DMS 273 treated with DMSO at 0.1 percent for 48 hours (cell line): ENCODE measurements at places on chromosomes 5 and 9.

- DNase-seq: no peak
Measured at GRCh38 chr5:171418982-171419687, at the start of gene FGF18. Gene FGF18, plus strand, starts transcription at chr5:171419647. Its CDS starts 553 bp downstream, at chr5:171420200.

- no peak for DNase-seq
Measured at GRCh38 chr5:127621601-127622325, 27.1 kb upstream of the CTXN3 start.

GRCh38 chr9:137423514-137424291 lies 510 bp downstream of the NOXA1 start:
- DNase-seq: no peak

- no peak for DNase-seq
Measured at GRCh38 chr5:4942831-4943178, 197.3 kb upstream of the ADAMTS16 start.

GRCh38 chr9:126417043-126417442 lies 90.4 kb downstream of the MVB12B start:
- DNase-seq: no peak

DNA sequence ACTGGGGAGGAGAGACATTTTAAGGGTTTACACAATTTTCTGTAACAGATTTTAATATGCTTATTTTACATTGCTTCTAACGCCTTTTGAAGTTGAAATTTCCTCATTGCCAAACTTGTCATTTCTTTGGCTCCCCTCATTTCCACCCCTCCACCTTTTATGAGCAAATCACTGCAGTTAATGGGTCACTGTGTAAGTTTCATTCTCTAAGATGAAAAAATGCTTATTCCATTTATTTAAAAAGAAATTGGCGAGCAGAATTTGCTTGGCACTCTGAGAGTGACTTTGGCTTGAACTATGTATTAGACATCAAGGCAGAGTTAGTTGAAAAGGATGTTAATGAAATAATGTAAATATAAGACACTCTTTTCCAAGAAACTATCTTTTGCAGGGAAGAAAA lies 66.6 kb downstream of the ITGA1 start:
- DNase-seq: no peak

GRCh38 chr5:8114597-8115266 lies 245.8 kb downstream of the MTRR start:
- no peak for DNase-seq

DNA sequence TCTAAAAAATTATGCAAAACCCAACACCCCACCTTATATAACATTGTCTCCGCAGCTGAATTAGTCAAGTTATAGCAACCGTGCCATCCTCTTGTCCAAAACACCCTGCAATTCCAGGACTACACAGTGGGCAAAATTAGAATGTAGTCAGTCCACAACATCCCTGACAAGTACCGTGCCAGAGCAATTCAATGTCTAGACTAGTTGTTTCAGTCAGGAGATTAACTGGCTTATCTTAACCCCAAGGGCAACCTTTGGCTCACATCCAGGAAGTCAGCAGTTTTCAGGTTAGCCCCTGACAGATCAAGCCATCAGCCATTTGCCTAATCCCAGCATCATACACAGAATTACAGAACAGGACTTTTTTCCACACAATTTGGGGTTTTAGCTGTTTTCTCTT lies 240.8 kb upstream of the TMEM161B start:
- DNase-seq: no peak

DNA sequence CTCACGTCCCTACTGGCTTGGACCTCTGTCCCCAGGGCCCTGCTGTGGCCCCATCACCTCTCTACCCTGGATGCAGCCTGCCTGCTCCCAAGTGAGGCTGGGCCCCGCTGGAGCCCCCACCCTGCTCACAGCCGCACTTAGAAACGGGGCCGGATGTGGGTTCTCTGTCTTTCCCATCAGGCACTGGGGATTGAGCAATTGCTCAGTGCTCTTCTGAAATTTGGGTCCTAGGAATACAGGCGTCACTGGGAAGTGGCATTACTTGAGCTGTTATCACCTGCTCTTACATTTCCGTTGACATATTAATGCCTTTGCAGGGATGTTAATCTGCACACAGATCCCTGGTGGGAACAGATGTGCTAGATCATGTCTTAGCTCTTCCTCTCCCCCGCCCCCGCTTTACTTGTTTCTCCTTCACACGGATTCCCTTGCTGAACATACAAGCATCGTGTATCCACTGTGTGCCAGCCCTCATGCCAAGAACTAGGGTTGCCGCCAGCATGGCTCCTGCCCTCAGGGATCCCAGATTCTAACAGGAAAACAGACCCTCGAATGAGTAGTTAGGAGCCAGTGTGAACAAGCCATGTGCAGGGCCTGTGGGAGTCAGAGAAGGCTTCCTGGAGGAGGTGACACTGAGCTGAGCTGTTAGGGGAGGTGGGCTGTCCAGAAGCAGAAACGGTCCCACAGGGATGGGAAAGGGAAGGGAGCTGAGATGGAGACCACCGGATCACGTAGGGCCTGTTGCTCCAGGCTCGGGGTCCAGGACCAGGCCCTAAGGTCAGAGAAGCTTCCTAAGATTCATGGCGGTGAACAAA lies 65.1 kb downstream of the NEK6 start:
- DNase-seq: no peak

DNA sequence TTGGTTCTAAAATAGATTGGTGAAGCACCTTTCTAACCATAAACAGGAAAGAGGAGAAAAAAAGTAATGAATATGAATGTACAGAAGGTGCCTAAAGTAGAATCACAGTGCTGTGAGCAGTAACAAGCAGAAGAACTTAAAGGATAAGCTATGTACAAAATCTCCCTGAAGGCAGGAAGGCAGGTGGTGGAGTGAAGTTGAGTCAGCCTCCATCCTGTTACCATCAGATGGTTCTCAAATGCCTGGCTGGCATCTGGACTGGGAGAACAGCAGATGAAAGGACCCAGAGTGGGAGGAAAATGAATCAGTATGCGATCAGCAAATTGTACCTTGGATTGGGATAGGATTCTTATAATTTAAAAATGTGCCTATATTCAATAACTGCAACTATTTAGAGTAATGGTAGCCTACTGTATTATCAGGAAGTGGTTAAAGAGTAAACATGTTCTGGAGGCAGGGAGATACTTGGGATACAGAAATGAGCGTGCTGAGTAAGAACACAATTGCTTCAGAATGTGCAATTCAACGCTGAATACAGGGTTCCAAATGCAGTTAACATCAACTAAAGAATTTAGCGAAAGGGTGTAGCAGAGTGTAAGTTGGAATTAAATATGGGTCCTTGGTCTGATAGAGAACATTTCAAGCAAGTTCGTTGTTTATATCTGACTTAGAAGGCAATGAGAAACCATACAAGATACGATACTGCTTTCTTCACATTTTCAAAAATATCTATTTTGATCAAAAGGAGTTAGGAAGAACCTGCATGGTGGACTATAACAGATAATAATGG lies 21.1 kb upstream of the FER start:
- peak; percentile 13 for DNase-seq

DNA sequence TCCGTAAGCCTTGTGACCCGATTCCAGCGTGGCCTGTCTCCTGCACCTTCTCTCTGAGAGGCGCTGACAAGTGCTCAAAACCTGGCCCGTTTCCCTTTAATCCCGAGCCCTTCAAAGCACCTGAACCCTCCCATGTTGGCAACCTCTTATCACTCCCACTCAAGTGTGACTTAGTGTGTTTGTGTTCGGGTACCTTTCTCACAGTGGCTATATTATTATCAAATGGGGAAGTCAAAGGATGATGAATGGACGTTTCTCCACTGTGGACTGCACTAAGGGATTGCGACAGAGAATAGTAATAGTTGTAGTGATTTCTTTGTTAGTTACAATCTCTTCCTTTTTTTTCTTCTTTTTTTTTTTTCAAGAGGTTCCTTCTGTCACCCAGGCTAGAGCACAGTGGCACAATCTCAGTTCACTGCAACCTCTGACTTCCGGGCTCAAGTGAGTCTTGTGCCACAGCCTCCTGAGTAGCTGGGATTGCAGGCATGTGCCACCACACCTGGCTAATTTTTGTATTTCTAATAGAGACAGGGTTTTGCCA lies 65.4 kb upstream of the TNFSF8 start:
- no peak for DNase-seq

DNA sequence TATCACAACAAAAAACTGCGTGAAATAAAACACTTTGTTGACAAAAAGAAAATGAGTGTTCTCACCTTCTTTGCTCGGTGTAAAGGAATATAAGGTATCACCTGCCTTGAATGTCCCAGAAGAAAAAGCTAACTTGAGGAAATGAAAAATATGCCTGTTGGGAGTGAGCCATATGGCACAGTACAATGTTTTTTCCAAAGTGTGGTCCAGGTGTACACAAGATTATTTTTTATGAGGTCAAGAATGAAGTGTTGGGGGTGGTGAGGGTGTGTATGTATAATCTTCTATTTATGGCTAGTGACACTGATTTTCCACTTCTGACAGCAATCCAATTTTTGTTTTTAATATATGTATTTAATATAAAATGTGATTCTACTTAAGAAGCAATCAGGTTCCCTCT lies 134.4 kb downstream of the RFX3 start:
- DNase-seq: no peak

GRCh38 chr5:75040973-75041372 lies 11.4 kb downstream of the GCNT4 start:
- DNase-seq: no peak

- DNase-seq: no peak
Measured at GRCh38 chr9:129888293-129889121, 53.2 kb downstream of the USP20 start.

GRCh38 chr5:37807621-37808301 lies 32.1 kb downstream of the GDNF start:
- no peak for DNase-seq

DNA sequence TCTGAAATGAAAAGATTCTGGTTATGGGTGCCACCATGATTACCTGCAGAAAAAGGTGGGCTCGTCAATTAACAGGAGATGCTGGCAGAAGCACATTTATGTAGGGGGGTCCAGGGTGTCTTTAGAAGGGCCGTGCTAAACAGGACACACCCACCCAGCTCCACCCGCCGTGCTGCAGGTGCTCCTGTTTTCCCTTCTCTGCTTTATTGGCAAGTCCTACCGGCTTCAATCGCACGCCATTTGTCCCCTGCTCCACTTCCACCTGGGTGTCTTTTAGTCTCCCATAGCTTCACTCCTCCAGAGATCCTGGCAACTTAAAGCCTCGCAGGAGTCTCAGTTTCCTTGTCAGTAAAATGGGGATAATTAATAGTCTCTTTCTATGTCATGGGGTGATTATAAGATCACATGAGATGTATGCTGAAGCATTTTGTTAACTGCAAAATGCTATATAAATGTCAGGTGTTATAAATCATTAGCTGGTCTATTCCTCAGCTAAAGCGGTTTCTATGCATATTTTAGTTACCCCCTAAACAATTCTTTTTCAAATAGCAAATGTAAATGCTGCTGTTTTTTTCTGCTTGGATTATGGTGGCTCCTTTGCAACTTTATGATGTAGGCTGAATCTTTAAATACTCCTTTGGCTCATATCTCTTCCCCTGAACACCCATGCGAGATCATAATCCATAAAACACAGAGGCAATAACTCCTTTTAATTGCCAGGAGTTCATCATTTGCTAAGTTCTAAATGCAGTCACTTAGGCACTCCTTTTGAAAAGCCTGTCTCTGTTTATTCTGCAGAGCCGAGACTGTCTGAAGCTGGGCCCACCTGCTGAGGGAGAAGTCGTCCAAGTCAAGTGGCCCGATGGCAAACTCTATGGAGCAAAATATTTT lies 406.9 kb downstream of the KDM4C start:
- no peak for DNase-seq

DNA sequence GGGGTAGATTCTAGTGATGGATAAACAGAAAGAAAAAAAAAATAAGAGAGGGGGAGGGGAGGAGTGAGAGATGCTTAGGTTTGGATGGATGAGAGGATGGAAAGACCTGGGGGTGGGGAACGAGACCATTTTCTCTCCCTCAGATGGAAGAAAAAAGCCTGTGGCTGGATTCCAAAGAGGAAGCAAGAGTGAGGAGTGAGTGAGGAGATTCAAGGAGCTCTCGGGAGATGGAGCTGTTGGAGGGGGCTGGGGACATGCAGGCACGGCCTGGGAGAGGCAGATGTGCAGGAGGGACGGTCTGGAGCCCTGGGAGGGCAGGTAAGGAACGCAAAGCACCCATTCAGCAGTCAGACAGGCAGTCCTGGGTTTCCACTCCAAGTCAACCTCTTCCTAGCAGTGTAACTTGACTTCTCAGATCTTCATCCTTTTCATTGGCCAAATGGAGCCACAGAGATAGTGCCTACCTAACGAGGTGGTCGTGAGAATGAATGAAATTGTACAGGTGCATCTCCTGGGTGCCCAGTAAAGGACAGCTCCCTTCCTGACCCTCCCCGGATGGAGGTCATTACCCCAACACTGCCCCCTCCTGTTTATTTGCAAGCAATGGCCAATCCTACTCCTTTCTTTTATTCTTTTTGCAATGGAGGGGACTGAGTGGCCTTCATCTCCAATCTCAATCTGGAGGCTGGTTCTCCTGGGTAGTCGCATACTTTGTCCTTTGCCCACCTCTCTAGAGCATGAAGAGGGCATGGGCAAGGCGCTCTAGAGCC lies 52.2 kb downstream of the PCDH1 start:
- no peak for DNase-seq

DNA sequence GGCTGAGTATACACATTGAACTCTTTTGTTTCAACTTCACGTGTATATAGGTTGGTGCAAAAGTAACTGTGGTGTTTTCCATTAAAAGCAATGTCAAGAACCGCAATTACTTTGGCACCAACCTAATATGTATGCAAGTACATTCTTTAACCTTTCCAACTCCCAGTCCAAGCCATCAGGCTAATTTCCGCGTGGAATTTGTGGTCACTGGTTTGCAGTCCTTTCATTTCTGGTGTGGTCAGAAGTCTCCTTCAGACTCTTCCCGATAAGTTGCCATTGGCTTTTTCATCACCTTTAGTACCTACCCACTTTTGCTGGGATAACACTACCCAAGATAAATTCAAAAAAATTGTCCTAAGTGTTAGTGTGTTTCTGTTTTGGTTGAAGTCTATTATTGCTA lies 84.0 kb downstream of the RGS3 start:
- no peak for DNase-seq

GRCh38 chr9:75541734-75542133 lies 348.7 kb upstream of the PCSK5 start:
- DNase-seq: no peak

- no peak for DNase-seq
Measured at GRCh38 chr9:68974431-68974830, 39.5 kb downstream of the PRKACG start.
